A549 treated with RU486 at 1 μM for 4 hours (cell line): ENCODE measurements at places on chromosomes 1 and 21. TPM values are rescaled to one million over a fixed set of nuclear protein-coding genes. Genes with fewer than 3 reads are reported as not detected.

TTLL7 gene
- 2.2 to 3.8 TPM (median 2.6 TPM) in 5 replicates for total RNA-seq

UMODL1 gene
- total RNA-seq, result not detected in 5 replicates

CFAP107 gene
- not detected in 5 replicates for total RNA-seq

ANKRD35 gene
- total RNA-seq, result not detected in 5 replicates

SH2D1B gene
- total RNA-seq, result 0.05 to 0.37 TPM (median 0.12 TPM) in 4 of 5 replicates, not detected in the other

AK2 gene
- 148 to 164 TPM (median 156 TPM) in 5 replicates for total RNA-seq

BSND gene
- not detected in 5 replicates for total RNA-seq

OR14K1 gene
- not detected in 5 replicates for total RNA-seq

MPZL1 gene
- total RNA-seq, result 98.5 to 123 TPM (median 109 TPM) in 5 replicates

SPRR2G gene
- not detected in 5 replicates for total RNA-seq

GJC2 gene
- total RNA-seq, result 0.21 to 0.48 TPM (median 0.39 TPM) in 5 replicates

RHCE gene
- not detected in 5 replicates for total RNA-seq

CFHR1 gene
- total RNA-seq, result 0.16 to 0.30 TPM (median 0.23 TPM) in 4 of 5 replicates, not detected in the other

CAMTA1 gene
- total RNA-seq, result 61.7 to 75.4 TPM (median 70.0 TPM) in 5 replicates

SPRR2E gene
- not detected in 5 replicates for total RNA-seq

IFI44L gene
- not detected in 5 replicates for total RNA-seq

CEP104 gene
- total RNA-seq, result 13.7 to 21.0 TPM (median 16.8 TPM) in 5 replicates

DCDC2B gene
- not detected in 5 replicates for total RNA-seq

ITPKB gene
- total RNA-seq, result 1.9 to 2.9 TPM (median 2.3 TPM) in 5 replicates

DMBX1 gene
- total RNA-seq, result 0.71 to 1.2 TPM (median 1.0 TPM) in 5 replicates

BCAR3 gene
- total RNA-seq, result 58.1 to 72.6 TPM (median 64.0 TPM) in 5 replicates

RUNX3 gene
- 4.8 to 8.2 TPM (median 6.8 TPM) in 5 replicates for total RNA-seq

ARHGEF2 gene
- 33.7 to 41.6 TPM (median 38.3 TPM) in 5 replicates for total RNA-seq

NUP210L gene
- not detected in 5 replicates for total RNA-seq

CD48 gene
- total RNA-seq, result not detected in 5 replicates

FHL3 gene
- total RNA-seq, result 7.1 to 9.2 TPM (median 8.9 TPM) in 5 replicates

TSNAX gene
- total RNA-seq, result 20.8 to 50.0 TPM (median 38.6 TPM) in 5 replicates

FNBP1L gene
- 7.5 to 20.5 TPM (median 18.3 TPM) in 5 replicates for total RNA-seq

DPT gene
- not detected in 5 replicates for total RNA-seq

CFAP126 gene
- 0.14 to 0.56 TPM (median 0.28 TPM) in 4 of 5 replicates, not detected in the other for total RNA-seq

RNF186 gene
- not detected in 5 replicates for total RNA-seq

ADAMTS4 gene
- not detected in 5 replicates for total RNA-seq

MNDA gene
- total RNA-seq, result not detected in 5 replicates

ATG4C gene
- total RNA-seq, result 2.1 to 5.6 TPM (median 4.4 TPM) in 5 replicates

ASCL5 gene
- total RNA-seq, result 0.15 to 0.20 TPM in 2 of 5 replicates, not detected in the others

KLF17 gene
- total RNA-seq, result 0.15 to 0.46 TPM (median 0.38 TPM) in 5 replicates

EFNA1 gene
- total RNA-seq, result 34.4 to 48.7 TPM (median 37.8 TPM) in 5 replicates
